Posterior vena cava (tissue), 2 donors: ENCODE measurements at places on chromosomes 1 and 21. TPM values are rescaled to one million over a fixed set of nuclear protein-coding genes. Genes with fewer than 3 reads are reported as not detected.

The POU2F1 gene
- 21.1 TPM for total RNA-seq

The SLC25A44 gene
- total RNA-seq, result 16.1 TPM

The BRINP3 gene
- 0.28 TPM for total RNA-seq

The LCA5L gene
- 1.7 TPM for total RNA-seq

The LYPD8 gene
- not detected for total RNA-seq

The LAX1 gene
- 0.83 TPM for total RNA-seq

The BLACAT1 gene
- not detected for total RNA-seq

The TCEANC2 gene
- 4.4 TPM for total RNA-seq

The SLC9A1 gene
- 25.3 TPM for total RNA-seq

The FYB2 gene
- not detected for total RNA-seq

DNA sequence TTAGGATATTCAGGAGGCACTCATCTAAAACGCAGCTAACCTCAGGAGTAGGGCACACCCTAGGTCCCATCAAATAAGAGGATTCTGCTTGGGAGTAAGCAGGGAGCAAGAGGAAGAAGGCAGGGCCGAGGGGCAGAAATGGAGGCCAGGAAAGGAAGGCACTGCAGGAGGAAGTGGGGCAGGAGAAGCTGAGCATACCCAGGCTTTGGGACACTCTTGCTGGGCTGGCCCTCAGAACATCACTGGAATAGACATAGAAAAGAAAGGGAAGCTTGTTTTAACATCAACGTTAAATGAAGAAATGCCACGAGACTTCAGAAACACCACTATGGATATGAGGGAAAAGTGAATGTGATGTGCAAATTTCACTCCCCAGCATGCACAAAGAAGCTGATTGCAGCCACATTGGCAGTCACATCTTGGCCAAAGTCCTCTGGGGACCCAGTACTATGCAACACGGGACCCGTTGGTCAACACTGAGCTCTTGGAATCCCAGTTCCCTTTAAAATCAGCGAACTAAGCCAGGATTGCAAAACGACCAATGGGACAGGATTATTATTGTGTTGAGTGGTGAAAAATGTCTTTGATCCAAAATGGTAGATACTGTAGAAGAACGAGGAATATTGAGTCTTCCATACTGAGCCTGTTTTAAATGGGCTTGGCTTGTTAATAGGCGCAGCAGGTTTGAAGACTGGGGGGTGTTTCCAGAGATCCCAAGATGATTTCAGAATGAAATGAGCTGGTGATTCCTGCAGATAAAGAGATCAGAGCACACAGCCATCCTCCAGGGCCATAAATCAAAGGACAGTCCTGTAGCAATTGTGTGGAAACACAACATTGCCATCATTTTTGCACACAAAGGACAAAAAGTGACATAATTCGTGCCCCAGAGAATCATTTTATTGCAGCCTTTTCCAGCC lies 152.4 kb downstream of the TOMM20 start:
- peak; percentile 82 for DNase-seq

DNA sequence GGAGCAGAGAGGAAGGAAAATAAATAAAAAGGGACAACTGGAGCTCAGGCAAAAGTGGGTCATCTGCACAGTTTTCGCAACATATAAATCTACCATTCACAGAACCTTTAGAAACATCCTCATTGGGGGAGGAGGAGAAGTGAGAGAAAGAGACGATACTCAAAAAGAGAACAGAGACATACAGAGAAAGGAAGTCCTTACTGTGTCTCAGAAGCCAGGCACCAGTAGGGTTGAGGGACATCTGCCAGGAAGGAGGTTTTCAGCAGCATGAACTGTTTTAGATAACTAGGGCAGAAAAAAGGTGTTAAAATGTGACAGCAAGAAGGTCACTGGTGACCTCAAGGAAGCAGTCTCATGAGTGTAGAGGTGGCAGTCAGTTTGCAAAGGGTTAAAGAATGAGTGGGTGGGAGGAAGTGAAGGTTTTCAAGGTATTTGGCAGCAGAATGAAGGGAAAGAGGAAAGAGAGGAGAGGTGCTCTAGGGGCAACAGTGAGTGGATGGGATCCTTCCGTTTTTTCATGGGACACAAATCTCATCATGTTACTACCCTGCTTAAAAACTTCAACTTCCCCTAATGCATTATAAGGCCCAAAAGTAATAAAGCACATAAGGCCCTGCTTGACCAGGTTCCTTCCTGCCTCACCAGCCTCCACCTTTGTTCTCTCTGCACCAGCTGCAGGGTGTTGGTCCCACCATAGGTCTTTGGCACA lies 9.5 kb downstream of the JAK1 start:
- no peak for DNase-seq

GRCh38 chr1:172488393-172488792 lies 44.5 kb upstream of the PIGC start:
- DNase-seq, result no peak

GRCh38 chr21:44286086-44286715 lies 525 bp downstream of the AIRE start:
- no peak for DNase-seq

- no peak for DNase-seq
Measured at GRCh38 chr1:24878045-24878444, 52.0 kb downstream of the RUNX3 start.

DNA sequence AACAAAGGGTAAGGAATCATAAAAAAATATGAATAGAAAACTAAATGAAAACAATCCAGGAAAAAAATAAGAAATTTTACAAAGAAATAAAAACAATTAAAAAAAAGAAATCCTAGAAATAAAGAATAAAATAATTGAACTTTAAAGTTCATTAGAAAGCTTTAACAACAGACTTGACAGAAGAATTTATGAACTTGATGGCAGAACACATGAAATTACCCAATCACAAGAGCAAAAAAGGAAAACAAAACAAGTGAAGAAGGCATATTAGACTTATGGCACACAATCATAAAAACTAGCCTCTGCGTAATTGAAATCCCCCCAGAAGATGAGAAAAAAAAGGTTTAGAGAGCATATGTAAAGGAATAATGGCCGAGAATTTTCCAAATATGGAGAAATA lies 802.5 kb upstream of the B3GALT2 start:
- DNase-seq, result no peak

DNA sequence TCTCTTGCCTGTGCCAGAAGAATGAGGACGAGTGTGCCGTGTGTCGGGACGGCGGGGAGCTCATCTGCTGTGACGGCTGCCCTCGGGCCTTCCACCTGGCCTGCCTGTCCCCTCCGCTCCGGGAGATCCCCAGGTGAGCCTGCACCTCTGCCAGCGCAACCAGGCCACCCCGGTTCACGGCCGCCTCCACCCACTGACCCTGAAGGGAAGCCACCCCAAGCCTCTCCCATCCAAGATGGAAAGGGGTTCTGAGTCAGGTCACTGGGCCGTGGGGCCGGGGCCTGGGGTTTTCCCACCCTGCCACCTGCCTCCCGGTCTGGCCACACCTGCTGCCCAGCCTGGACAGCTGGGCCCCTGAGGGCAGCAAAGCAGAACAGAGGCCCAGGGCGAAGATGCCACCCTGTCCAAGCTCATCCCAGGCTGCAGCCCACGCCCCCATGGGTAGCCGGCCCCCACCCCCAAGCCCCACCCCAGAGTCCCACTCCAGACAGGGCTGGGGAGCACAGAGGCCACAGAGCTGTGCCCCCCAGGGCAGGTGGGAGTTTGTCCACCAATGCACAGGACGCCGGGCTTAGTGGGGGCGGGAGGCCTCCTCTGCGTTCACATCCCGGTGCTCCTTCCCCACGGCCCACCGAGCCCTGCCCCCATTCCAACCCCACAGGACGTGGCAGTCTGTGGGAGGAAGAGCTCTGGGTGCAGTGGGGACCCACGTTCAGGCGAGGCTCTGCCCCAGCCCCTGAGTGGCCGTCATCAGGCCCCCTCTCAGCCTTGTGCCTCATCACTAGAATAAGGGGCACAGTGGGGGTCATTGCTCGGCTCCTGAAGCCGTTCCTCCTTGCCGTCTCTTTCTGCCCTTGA lies 5.6 kb downstream of the AIRE start:
- DNase-seq, result no peak

GRCh38 chr21:36194024-36194423 lies 37.4 kb downstream of the DOP1B start:
- DNase-seq, result no peak

DNA sequence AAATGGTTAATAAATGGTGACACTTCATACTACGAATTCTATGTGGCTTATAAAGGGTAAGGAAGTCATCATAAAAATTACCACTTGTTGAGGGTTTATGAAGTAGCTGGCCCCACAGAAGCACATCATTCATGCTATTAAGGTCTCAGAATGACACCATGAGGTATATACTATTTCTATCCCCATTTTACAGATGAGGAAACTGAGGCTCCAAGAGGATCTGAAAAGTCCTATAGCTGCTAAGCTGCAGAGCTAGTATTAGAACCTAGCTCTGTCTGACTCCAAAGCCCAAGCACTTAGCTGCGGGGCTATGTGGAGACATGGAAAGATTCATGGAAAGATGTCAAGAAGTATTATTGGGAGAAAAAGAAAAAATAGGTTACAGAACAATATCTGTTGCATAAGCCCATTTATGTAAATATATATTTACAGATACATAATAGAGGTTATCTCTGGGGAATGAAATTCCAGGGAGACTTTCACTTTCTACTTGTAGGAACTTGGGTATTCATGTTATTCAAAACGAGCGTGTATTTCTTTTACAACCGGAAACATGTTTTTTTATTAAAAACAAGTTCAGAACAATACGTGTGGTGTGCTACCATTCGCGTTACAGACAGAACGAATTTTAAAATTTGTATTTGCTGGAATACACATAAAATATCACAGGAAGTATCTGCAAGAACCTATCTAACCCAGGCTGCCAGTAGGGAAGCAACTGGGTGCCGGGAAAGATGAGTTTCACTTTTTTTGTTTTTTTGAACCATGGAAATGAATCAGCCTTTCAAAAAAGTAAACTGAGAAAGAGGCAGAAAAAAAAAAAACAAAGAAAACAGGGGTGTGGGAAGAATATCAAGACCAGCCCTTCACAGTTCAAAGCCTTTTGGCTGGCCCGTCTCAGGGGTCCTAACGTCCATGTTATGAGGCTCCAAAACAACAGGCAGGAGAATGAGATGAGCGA lies 13.4 kb downstream of the SPOCD1 start:
- DNase-seq, result no peak

DNA sequence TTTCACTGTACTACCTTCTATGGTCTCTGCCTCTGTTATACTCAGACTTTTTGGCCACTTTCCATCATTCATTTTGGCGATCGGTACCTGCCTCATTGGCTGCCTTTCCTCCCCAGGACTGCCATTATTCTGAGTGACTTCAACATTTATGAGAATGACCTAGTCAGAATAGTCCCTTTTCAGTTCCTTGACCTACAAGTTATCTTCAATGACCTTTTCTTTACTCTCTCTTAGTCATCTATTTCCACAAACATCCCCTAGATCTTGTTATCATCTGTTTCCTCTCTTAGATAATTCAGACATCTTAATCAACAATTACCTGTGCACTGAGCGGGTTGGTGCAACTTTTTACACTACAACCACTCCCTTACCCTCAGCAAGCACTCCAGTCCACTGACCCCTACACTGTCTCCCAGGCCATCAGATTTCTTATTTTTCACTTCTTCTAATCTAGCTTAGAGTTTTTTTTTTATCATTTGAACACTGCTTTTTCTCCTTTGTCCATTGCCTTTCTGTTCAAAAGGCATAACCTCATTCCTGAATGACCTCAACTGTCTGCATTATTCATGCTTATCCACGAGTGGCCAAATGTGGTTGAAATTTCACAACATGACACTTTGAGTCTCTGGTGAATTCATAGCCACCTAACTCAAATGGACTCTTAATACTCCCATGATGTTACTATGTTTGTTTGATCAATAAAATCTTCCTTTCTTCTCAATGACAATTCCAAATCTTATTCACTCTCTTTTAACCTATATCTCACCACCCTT lies 112.7 kb downstream of the HMCN1 start:
- DNase-seq, result no peak

DNA sequence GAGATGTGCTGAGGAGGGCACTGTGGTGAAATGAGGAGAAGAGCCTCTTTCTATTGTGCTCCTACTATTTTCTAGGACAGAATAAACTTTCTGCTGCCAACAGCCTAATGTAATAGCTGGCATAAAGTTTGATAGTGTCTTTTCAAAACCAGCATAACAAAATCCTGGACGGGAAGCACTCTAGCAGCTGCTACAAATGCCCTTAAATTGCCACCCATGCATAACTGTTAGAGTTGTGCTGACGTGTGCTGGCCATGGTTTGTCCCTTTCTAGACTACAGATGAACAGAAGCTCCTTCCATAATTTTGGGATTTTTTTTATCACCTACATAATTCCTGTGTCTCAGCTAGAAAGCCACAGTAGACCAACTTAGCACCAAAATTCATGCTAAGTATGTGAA lies 88.5 kb upstream of the DEPDC1 start:
- no peak for DNase-seq

DNA sequence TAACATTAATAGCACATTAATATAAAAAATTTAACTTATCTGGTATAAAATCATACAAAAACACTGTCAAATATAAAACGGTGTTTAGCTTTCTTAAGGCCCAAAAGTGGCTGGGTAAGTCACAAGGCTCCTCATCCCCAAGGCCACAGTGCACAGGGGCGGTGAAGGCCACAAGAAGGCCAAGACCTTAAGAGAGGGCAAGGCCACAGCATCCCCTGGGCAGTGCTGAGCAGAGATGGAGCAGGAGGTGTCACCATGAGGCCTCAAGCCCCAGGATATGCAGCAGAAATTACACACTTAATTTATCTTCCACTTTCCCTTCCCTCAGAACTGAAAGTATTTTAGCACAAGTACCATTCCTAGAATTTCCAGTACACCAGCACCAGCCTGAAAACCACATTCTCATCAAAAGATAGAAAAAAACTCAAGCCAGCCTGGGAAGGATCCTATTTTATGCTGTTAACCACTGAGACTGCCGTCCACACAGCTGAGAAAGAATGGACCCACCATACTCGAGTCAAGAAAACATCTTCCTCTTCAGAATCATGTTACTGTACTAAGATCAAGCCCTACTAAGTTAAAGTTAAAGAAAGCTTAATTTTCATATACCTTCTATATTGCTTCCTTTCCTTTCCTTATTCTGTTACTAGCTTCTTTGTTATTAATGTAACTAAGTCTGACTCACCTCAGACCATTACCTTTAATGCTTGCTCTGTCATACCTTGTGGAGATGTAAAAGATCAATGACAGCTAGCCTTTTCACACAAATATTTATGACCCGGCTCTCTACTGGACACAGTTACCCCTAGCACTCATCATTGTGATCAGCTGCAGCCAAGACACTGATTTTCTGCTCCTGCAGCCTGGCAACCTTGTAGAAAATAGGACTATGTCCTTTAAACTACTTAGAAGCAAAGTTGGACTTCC lies 26.4 kb upstream of the FMO1 start:
- peak; percentile 58 for DNase-seq

GRCh38 chr1:19423130-19423529 lies 62.2 kb downstream of the CAPZB start:
- no peak for DNase-seq

DNA sequence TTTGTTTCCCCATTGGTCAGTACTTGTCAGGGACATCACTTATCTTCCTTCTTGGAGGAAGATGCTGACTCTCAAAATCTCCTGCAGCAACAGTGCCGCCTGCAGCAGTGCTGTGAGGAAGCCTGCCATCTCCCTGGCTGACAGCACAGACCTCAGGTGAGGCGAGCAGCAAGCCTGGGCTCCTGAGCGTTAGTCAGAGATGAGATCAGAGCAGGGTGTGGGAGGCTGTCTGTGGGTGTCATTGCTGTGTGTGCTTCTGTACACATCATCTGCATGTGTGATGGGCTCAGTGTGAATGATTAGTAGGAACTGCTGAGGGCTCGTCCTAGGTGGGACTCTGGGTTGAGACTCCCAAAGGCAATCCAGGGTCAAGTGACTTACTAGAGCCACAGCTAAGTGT lies 6.1 kb downstream of the STRIP1 start:
- no peak for DNase-seq
